ENCODE measurements at places on chromosomes 3 and 15.

GRCh38 chr15:90924375-90924774 is 8.0 kb downstream of the HDDC3 start:
- DNase-seq = no peak

- DNase-seq = no peak
These were observed 11.5 kb downstream of the FEZF2 start for GRCh38 chr3:62361824-62362223.

GRCh38 chr3:169662843-169663160 is 710 bp downstream of the MECOM start:
- DNase-seq = no peak

GRCh38 chr3:57556459-57557084 is 498 bp downstream of the PDE12 start:
- DNase-seq = no peak

DNA sequence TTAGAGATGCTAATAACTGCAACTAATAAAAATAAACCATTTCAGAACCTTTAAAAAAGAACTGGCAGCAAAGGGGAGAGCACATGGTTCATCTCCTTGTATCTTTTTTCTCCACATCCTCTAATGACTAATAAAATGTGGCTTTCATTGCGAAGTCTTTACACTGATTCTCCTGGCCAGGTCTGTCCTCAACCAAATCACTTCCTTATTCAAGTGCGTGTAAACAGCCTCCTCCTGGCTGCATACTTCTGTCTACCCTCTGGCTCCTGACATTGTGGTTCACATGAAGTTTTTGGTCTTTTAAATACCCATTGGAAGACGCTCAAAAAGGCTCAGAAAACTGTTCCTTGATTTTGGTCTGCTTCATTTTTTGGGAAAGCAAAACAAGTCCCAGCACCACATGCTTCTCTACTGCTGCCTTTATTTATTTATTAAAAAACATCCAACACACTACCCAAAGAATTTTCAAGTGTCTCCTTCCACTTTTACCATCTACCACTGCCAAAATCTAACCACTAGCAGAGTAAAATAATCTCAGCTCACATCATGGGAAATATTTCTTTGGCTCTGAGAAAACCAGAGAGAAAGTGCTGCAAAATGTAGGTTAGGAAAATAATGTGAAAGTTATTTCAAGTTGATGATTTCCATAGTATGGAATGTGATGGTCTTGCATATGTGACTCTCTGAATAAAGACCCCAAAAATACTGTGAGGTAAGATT is 85.1 kb downstream of the EFL1 start:
- DNase-seq = no peak

DNA sequence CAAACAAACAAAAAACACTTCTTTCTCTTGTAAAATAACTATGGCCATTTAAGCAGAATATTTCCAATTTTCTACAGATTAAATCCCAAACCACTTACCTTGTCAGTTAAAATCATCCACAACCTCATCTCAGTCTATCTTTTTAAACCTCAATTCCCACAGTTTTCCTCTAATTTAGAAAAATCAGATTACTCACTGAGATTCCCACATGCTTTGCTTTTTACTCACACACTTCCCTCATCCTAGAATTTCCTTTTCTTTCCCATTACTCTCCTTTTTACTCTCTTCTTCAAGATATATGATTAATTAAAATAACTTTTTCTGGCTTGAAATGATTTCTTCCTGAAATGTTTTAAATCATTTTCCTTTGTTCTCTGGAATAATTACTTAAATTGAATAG is 790.7 kb downstream of the ROBO1 start:
- DNase-seq = no peak

- no peak for DNase-seq
These were observed 3.0 kb upstream of the TRH start for GRCh38 chr3:129971351-129972052.

DNA sequence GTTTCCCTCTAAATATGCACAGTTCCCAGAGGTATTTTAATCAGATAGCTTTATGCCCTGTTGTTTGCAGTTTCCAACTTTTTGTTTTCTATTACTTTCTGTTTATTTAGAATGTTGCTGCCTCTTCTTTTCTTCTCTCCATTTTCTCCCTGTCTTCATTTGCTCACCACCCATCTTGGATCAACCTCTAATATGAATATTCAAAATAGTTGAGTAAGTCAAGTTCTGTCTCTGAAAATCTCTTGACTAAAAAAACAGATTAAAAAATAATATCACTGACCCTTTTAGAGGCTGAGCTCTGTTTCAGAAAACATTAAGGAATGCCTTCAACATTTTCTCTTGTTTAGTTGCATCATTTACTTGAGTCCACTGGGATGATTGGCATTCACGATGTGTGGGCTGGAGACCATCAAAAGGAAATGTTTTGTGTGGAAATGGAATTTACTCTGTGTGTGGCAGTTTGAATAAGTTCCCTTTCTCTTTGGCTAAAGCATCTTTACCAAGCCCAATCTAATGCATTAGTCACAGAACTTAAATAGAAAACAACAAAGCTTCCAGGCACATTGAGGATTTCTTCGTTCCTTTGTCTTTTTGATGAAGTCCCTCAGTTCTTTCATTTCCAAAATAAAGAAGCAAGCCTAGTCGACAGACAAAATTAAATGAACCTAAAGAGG is 633.9 kb upstream of the TGFBR2 start:
- no peak for DNase-seq

GRCh38 chr3:52444860-52445793 is at the start of gene SEMA3G:
Gene SEMA3G (minus strand): TSS chr3:52445103. CDS start chr3:52445027, 76 bp downstream.
- DNase-seq = no peak

- DNase-seq = no peak
These were observed 546.8 kb downstream of the TBL1XR1 start for GRCh38 chr3:176650478-176650877.

- DNase-seq = no peak
These were observed 249.7 kb downstream of the KCNMB2 start for GRCh38 chr3:178785961-178786360.

GRCh38 chr3:152538518-152538917 is 269.8 kb downstream of the MBNL1 start:
- DNase-seq = no peak

DNA sequence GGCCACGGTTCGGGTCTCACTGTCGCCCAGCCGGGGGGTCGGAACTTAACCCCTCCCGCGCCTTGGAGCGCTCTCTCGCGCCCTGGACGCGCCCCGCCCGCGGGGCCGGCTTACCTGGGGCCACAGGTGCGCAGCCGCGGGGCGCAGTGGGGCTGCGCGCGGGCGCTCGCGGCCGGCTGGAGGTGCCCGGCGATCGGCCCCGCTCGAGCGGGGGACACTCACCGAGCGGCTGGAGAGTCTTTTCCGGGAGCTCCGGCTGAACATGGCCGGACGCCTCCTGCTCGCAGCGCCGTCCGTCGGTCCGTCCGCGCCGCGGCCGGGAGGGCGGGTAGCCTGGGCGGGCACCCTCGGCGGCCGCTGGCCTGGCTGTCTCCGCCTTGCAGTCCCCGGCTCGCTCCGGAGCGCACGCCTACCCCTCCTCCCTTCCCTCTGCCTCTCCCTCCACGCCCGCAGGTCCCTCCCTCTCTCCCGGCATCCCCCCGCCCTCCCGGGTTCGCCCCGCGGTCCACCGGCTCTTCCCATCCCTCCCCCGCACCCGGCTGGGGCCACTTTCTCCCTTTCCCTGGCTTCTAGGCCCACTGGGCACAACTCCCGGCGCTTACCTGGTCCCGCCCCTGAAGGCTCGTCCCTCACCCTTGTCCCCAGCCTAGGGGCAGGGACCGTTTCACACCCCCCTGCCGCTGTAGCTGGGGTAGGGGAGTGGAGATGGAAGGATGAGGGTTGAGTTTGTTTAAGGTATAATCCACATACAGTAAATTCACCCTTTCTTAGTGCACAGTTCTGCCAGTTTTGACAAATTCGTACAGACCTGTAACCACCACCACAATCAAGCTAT is 220.1 kb upstream of the PRICKLE2 start:
- no peak for DNase-seq

GRCh38 chr3:43764471-43764870 is 73.7 kb downstream of the ABHD5 start:
- no peak for DNase-seq

DNA sequence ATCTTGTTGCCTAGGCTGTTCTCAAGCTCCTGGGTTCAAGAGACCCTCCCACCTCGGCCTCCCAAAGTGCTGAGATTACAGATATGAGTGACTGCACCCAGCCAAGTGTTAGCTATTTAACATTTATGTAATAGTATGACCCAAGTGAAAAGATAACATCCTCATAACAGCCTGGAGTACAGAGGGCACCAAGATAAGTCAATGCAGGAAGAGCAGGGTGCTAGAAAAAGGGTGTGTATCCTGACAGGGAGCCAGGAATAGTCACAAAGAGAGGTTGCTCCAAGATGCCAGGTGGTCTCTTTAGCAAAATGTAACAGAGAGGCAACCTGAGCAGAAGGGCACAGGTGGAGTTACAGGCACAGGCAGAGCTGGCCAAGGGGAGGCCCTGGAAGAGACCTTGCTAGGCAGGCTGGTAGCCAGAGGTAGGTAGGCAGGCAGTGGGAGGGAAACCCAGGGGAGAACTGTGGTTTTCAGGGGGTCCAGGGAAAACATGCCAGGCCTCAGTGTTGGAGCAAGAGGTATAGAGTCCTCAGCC is 277.4 kb downstream of the ERC2 start:
- DNase-seq = no peak

GRCh38 chr15:70235347-70235746 is 137.6 kb upstream of the TLE3 start:
- no peak for DNase-seq

DNA sequence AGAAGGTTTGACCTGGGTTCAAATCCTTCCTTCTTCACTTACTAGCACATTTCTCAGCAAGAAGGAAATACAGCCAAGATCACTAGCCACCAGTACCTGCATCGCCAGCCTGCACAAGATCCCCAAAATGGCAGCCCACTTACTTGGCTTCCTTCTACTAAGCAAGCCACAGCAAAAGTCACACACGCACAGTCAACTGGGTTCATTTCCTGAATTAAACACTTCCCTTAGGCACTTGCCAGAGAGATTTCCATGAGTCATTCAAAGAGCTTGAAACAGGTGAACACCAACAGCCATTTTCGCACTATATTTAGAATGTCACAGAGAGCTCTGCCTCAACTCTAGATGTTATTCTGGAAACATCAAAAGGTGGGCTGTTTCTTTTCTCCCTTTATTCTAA is 42.6 kb downstream of the MGLL start:
- no peak for DNase-seq

DNA sequence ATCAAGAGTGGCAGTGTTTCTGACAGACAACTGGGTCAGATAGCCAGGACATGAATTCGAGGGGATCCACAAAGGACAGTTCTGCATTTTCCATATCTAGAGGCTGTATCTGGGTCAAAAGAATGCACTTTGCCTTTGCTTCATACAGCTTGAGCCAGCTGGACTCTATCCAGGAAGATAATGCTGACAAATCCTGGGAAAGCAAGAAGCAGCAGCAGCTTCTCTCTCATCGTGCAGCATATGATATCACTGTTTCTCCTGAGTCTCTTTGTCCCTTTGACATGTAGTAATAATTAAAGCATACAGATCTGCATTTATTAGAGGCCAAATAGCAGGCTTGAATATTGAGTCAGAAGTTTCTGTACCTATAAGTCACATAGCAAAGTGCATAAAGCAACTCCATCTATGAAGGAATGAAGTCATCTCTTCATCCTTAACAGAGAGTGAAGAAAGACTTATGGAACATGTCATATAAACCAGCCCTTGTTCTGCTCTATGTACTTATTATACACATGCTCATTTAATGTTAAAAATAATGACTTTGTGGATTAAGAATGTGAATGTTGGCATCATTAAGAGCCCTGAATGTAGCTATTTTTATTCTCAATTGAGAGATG is 236.8 kb upstream of the GBE1 start:
- DNase-seq = no peak

GRCh38 chr3:179279837-179280236 is 28.9 kb upstream of the KCNMB3 start:
- DNase-seq = no peak

DNA sequence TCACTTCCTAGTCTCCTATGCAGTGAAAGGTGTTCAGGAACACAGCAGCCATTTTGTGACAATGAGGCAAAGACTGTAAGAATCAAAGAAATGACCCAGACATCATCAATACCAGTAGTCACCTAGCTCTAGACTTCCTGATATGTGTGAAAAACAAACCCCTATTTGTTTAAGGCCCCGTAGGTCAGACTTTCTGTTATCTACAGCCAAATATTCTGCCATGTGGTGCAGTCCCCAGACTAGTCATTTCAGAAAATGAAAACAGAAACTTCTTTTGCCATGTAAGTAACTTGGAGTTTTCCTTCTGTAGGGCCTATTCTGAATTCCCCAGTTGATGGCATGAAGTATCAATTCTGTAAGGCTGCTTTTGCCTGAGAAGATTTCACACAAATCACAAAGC is 181.7 kb upstream of the SNTN start:
- DNase-seq = no peak

DNA sequence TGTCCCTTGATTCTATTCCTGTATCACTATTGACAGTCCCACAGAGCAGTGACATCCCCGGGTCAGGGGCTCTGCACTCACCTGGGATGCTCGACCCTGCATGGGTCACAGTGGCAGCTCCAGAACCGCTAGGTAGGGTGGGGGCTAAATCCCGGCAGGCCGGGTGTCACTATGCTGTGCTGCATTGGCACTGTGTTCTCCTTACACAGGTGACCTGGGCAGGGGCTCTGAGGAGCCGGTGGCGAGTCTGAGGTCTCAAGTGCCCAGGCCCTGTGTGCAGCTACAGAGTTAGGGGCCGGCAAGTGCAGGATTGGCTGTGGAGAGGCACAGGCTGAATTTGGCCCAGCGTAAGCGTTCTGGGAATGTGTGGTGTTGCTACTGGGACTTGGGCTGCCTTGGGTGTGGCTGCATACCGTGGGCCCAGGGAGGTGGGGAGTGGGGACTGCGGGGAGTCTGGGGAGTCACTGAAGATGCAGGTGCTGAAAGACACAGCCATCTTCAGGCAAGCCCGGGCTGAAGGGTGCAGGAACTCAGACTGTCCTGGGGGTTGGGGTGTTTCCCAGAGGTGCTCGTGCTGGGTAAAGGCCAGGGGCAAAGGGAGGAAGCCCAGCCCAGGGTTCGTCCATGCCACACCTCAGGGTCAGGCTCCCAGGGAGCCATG is 102.6 kb upstream of the PRR20G start:
- DNase-seq = no peak

DNA sequence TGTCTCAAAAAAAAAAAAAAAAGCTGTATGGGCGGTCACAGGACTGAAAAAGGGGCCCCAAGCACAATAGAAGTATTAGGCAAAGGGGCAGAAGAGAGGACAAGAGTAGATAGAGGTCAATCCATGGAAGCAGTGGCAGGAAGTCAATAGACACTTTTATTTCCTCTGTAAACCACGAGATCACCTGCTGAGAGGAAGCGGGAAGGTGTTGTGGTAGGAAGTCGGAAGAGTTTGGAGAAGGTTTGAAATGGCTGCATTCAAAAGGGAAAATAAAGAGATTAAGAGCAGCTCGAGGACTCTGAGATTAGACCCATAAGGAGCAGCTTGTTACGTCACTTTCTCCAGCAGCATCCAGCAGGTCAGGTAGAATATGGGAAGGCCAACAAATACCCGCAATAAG is 14.2 kb upstream of the ZNF148 start:
- DNase-seq = no peak

- DNase-seq = no peak
These were observed 35.4 kb downstream of the EHD4 start for GRCh38 chr15:41936649-41937567.

All from NCI-H2029 treated with DMSO at 0.1 percent for 48 hours (cell line).